ENCODE measurements at places on chromosomes 12 and 14.

GRCh38 chr12:71475280-71475679 lies 35.7 kb downstream of the LGR5 start:
- no peak for DNase-seq

DNA sequence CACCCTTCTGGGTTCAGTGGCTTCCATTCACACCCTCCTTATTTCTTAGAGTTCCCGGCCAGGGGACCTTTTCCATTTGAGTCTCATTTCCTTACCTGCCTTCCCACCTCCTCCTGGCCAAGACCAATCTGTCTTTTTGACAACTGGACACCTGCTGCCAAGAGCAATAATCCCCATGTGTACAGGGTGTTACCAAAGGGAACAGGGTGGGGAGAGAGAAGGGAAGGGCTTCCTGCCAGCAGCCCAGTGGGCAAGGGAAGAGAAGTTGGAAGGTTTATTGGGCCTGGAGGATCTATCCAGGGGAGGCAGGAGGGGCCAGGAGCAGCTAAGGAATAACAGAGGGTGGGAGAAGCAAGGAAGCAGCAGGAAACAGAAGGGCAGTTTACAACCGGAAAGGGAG lies 346.2 kb downstream of the C12orf75 start:
- DNase-seq: no peak

- no peak for DNase-seq
These were observed 191.3 kb downstream of the BTG1 start for GRCh38 chr12:91954326-91954725.

DNA sequence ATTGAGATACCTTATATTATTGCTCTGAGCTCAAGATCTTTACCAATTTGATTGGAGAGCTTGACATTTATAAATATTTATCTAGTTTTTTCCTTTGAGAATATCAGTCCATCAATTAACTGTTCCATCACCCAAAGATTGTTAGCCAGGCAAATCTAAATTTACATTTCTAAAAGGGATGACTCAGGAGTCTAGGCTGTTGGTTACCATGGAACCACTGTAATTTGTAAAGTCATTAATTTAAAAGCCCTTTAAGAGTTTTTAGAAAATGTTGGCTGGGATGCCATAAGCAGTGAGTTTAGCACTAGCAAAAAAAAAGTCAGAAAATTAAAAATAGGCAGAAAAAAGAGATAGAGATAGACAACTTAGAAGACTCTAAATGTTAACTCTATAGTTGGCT lies 19.5 kb upstream of the SERPINA1 start:
- DNase-seq: no peak

GRCh38 chr14:87996291-87996592 lies 3.3 kb upstream of the GALC start:
- no peak for DNase-seq

- DNase-seq: no peak
These were observed 20.3 kb upstream of the TMX1 start for GRCh38 chr14:51219473-51220448.

DNA sequence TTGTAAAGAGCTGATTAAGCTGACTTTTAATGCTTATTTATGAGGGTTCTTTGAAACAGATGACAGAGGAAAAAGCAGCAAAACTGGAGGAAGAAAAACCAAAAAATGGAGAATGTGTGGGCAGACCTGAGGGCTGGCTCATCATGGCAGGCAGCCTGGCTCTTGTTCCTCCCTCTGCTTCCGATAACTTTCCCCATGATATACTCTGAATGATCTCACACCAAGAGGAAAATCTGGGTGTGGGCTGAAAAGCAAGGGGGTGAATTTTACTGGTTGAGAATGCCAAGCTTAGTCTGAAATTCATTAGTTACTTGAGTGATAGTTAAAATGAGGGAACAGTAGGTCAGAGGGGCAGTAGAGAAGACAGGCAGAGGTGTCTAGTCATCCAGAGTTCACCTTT lies 330.1 kb upstream of the PRICKLE1 start:
- no peak for DNase-seq

GRCh38 chr12:40560848-40561247 lies 131.4 kb upstream of the CNTN1 start:
- DNase-seq: no peak

- DNase-seq: peak; percentile 51
These were observed 1.7 kb downstream of the ARHGAP9 start for GRCh38 chr12:57477710-57478681.

- DNase-seq: no peak
These were observed 48.3 kb downstream of the SCN8A start for GRCh38 chr12:51639361-51639760.

GRCh38 chr14:87045956-87046355 lies 947.0 kb downstream of the GALC start:
- no peak for DNase-seq

DNA sequence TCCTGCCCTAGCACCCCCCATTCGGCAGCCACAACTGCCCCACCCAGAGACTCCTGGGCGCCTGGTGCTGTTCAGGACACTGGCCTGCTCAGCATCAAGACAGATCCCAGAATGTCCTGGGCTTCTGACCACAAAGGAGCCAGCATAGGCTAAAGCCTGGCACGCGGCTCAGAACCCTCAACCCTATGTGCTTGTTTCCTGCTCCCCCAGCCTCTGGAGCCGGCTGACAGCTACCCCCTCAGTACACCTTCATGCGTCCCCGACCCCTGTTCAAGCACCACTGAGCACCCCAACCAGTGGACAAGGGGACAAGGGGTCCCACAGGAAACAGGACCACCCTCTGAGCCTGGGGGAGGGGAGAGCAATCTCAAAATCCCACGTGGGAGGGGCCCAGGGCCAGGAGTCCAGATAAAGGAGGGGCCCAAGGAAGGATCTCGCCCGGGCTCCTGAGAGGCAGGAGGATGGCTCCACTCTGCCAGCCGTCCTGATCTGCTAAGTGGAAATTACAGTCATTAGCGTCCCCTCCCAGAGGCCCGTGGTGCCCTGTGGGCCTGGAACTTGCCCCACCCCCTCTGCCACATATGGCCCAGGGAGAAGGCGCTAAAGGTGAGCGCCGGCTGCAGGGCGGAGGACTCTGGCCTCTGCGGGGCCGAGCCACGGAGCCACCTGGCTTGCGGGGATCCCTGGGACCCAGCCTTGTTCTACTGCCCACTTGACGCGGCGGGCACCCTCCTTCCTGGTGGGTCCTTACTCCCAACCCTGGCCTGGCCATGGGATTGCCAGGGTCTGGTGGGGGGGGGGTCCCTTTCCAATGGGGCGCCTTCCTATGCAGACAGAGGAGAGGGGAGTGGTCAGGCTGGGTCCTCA lies 27.2 kb upstream of the GPR132 start:
- no peak for DNase-seq

GRCh38 chr12:114850661-114851275 lies 166.8 kb upstream of the TBX3 start:
- DNase-seq: no peak

- DNase-seq: no peak
These were observed 24.1 kb downstream of the PTGER2 start for GRCh38 chr14:52338051-52338681.

DNA sequence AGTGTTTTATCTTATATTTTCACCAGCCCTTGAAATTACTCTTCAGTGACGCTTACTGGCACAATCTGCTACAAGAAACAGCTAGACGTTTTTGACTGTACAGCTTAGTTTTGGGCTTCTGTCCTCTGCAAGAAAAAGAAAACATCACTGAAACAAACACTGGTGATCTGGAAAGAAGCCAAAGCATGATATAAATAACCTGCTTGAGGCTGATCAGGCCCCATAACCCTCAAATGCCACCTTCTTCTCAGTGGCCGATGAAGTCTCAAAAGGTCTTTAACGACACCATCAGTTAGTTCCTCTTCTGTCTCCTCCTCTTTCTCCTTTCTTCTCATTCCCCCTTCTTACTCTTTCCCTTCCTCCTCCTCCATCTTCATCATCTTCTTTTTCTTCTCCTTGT lies 942.3 kb upstream of the TMEM132C start:
- DNase-seq: no peak

DNA sequence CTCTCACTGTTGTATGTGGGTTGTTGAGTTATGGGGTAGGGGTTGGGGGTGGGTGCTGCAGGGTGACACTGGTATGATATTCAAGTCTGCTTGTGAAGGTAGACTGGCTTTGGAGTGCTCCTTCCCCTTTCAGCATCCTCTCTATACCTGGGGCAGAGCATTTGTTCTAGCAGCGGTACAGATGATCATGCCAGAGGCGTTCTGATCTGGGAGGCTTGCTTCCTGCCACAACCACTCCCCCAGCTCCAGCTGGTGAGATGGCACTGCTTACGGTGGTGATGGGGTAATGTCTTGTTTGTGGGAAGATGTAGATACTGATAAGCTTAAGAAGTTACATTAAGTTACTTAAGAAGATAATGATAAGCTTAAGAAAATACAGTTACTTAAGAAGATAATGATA lies 131.8 kb downstream of the ERC1 start:
- DNase-seq: no peak

GRCh38 chr12:51915003-51915625 lies 7.8 kb downstream of the ACVRL1 start:
- DNase-seq: no peak

GRCh38 chr12:49296836-49297694 lies 2.1 kb downstream of the PRPH start:
- DNase-seq: peak; percentile 64

- DNase-seq: no peak
These were observed 52.3 kb upstream of the DLK1 start for GRCh38 chr14:100674428-100674827.

DNA sequence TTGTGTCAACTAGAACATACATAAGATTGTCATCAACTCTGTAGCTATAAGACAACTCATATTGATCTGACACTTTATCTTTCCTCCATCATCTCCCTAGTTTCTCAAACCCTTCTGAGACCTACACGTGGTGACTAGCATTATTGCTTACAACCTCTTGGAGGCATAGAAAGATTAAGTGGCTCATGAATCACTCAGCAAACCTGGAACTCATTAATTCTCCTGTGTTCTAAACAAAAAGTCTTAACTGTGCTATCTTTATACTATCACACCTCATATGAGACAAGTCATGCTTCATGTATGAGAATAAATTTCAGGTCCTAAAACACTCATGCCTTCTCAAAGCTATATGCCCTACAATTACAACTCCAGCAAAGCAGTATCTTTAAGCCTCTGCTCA lies 408.6 kb upstream of the SYT1 start:
- no peak for DNase-seq

GRCh38 chr12:94149119-94149780 lies 873 bp downstream of the PLXNC1 start:
- peak; percentile 52 for DNase-seq

DNA sequence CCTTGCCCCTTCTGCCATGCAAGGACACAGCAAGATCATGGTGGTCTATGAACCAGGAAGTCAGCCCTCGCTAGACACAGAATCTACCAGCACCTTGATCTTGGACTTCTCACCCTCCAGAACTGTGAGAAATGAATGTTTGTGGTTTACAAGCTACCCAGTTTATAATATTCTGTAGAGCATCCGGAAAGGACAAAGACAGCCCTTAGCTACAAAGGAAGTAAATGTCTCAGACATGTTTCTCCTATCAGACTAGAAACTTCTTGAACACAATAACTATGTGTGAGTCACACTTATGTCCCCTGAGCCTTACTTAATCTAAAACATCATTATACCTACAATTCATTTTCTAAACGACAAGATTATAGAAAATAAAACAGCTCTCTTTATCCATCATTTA lies 176.7 kb downstream of the KLHL28 start:
- no peak for DNase-seq

GRCh38 chr12:59194794-59195193 lies 274.5 kb upstream of the LRIG3 start:
- no peak for DNase-seq

DNA sequence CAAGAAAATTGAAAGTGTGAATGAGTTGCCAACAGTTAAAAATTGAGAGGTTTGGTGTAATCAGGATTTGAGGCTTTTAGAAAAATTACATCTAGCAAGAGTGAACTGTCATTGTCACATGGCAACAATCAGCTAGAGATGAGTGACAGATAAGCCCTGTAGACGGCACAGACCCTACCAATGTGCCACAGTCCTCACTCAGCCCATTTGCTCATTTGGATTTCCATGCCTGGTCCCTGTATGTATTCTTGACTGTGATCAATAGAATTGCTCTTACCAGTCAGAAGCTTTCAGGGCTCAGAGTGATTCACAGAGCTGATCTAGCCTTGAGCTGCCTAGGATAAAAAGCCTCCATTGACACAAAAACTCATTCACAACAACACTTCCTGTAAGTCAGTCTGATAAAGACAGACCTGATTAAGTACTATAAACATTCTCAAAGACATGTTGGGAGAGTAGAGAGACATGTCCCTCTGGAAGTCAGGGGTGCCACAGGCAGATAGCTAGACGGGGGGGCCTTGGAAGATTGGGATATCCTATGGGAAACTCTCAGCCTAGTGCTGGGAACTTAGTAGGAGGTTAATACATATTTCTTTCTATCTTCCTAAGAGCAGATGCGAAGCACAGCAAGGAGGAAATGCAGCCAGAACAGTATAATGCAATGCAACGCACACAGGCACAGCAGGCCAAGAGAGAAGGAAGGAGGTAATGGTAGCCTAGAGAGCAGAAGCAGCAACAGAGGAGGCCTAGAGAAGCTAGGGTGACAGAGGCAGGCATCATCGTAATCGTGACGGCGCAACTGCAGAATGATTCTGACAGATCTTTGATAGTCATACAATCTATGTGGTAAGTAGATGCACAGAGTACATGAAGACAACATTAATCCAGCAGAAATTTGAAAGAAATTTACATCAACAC lies 2.0 kb upstream of the PELI2 start:
- no peak for DNase-seq

DNA sequence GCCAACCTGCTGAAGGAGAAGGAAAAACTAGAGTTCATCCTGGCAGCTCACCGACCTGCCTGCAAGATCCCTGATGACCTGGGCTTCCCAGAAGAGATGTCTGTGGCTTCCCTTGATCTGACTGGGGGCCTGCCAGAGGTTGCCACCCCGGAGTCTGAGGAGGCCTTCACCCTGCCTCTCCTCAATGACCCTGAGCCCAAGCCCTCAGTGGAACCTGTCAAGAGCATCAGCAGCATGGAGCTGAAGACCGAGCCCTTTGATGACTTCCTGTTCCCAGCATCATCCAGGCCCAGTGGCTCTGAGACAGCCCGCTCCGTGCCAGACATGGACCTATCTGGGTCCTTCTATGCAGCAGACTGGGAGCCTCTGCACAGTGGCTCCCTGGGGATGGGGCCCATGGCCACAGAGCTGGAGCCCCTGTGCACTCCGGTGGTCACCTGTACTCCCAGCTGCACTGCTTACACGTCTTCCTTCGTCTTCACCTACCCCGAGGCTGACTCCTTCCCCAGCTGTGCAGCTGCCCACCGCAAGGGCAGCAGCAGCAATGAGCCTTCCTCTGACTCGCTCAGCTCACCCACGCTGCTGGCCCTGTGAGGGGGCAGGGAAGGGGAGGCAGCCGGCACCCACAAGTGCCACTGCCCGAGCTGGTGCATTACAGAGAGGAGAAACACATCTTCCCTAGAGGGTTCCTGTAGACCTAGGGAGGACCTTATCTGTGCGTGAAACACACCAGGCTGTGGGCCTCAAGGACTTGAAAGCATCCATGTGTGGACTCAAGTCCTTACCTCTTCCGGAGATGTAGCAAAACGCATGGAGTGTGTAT lies 2.4 kb downstream of the FOS start:
- DNase-seq: no peak
